ENCODE measurements at places on chromosomes 2 and 18. TPM values are rescaled to one million over a fixed set of nuclear protein-coding genes. Genes with fewer than 3 reads are reported as not detected.

EDAR gene
- total RNA-seq: not detected

CEP192 gene
- 62.0 TPM for total RNA-seq

AQP4 gene
- not detected for total RNA-seq

ASB18 gene
- total RNA-seq: not detected

DSG1 gene
- total RNA-seq: not detected

RGPD3 gene
- 0.35 TPM for total RNA-seq

DNA sequence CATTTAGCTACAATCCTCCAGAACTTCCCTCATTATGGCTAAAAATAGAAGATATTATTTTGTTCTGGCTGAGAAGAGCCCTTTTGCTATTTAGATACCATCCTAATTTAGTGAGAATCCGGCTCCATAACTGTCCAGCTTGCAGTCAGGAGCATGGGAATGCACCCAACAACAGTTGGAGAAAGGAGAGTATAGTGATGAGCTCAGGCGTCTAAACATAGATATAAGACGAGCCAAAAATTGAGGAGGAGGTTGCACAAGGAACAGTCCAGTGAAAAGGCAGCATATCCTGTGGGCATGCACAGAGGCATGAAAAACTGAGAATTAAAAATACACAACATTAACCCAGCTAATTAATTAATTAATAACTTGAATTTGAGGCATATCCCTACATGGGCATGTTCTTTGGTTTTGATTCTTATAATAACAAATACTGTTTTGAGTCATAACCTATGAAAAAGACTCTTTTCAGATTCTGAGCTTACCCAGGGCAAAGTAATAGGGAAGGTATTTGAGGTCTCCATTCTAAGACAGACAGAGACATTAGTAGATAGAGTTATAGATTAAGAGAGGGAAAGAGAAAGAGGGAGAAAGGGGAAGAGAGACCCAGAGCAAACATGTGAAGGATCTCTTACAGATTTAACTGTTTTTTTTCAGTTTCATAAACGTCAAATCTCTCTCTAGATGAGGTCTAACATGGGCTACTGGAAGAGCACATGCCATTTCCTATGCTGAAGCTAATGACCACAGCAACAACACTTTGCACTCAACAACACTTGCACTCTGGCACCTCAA lies 311.2 kb downstream of the OSR1 start:
- ATAC-seq: no peak

DNA sequence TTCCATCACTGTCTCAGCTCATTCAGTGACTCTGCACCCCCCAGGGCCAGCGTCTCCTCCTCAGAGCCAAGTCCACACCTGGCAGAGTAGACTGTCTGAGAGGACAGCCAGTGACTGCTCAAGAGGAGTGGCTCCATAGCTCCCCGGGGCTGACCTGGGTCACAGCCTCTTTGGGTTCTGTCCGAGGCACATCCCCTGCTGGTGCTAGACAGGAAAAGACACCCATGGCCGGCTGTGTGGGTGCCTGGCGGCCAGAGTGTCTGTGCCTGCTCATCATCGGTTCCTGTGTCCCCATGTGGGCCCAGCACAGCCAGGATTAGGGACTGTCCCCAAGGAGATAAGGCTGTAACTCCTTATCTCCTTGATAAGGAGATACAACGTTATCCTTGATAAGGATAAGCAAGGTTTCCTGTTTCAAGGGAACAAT lies 3.5 kb upstream of the CROCC2 start:
- ATAC-seq: no peak

GRCh38 chr18:49609256-49610021 lies 47.6 kb downstream of the LIPG start:
- no peak for ATAC-seq

DNA sequence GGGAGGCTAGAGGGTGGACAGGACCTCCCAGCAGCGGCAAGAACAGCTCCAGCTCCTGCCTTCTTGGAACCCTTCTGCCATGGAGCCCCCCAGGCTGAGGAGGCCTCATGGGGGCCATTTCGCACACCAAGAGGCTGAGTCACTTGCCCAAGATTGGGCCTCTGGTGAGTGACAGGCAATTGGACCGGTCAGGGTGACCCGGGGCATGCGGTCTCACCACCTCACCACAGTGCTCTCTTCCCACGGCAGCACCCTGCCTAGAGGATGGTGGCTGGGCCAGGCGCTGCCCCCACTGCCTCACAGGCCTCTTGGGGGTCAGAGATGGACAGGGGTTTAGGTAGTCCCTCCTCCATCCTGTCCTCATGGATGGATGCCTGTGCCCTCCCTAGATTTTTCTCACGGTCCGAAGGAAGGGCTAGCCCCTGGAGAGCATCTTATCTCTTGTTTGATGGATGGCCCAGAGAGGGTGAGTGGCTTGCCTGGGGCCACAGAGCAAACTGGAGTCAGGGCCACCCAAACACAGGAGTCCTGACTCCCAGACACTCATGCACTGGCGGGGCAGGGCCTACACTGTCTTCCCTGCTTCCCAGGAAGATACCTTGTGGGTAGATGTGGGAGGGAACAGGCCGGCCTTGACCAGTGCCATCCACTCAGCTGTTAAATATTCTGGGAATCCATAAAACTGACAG lies 119.2 kb downstream of the INHBB start:
- ATAC-seq: no peak

GRCh38 chr2:150207979-150208378 lies 279.5 kb downstream of the RND3 start:
- ATAC-seq: no peak

GRCh38 chr18:69599377-69599776 lies 198.7 kb downstream of the DOK6 start:
- ATAC-seq: no peak

DNA sequence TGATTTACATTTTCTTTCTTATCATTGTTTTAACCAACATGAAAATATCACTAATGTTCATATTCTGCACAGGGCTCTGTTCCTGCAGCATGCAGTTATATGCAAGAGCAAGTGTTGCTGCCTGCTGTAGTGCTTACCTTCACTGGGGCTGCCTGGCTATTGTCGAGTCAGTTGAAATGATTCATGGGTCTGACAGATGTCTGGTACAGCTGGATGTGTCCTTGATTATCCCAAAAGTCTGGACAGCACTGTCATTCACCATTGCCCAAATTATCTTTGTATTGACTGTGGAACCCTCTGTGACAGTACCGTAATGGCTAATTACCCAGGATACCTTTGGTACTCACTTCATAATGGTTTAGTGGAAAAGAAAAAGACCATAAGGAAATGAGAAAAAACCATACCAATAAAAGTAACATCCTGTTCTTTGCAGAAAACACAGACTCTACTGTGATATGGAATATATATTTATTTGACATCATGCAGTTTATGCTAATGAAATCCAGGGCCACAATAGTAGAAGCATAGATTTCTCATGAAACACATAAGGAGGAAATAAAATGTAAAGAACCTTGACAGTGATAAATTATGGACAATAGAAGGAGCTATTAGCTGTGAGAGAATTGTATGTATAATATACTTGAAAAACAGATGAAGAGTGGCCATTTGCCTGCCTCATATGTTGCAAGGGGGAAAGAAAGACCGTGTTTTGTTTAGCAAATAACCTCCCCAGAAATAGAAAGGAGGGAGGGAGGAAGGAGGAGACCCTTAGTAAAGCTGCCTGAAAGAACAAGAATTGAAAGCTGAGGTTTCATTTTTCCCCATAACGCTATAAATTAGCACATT lies 249.8 kb upstream of the ATP5MC3 start:
- ATAC-seq: no peak

DNA sequence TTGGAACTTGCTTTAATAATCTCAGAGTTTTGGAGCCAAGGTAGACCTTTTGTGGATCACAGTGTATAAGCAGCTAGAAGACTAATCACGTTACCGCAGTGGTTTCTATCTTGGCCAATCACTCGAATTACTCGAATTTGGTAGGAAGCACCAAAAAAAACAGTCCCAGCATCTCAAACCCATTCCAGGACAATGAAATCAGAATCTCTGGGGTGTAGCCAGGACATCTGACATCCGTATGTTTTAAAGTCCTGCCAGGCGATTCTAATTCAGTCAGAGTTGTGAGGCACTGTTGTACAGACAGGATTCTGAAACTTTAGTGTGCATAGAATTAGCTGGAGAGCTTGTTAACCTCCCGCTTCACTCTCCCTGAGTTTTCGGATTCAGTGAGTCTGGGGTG lies 30.8 kb downstream of the GRHL1 start:
- ATAC-seq: no peak

- ATAC-seq: peak; percentile 79
Observed at GRCh38 chr2:73830871-73831401, 2.2 kb downstream of the STAMBP start.

DNA sequence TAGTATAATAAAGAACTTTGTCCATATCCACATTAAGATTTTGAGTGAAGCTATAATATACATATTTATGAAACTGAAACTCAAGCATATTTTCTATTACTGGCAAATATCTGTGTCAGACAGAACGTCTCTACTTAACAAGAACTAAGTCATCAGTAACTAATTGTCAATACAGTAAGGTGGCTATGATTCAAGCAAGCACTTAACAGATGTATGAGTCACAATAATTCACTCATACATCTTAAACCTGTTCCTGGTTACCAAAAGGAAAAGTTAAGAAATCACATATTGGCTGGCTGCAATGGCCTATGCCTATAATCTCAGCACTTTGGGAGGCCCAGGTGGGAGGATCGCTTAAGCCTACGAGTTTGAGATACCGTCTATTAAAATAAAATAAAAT lies 96.0 kb downstream of the SOS1 start:
- ATAC-seq: peak; percentile 91

- no peak for ATAC-seq
Observed at GRCh38 chr2:237244976-237245646, 159.4 kb downstream of the COPS8 start.

DNA sequence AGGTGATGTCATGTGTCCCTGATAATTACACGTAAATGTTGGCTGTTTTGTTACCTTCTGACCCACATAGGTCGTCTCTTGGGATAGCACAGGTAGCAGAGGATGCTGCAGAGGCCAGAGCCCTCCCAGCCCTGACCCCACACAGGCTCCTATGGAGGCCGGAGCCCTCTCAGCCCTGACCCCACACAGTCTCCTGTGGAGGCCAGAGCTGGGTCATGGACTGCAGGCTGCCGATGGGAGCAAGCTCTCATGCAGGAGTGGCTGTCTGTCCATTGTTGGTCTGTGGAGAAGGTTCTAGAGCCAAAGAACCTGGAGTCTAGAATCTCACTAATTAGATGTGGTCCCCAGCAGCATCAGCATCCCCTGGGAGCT lies 155.5 kb downstream of the LDLRAD4 start:
- no peak for ATAC-seq
